ENCODE measurements at places on chromosomes 6 and 20. TPM values are rescaled to one million over a fixed set of nuclear protein-coding genes. Genes with fewer than 3 reads are reported as not detected.

DNA sequence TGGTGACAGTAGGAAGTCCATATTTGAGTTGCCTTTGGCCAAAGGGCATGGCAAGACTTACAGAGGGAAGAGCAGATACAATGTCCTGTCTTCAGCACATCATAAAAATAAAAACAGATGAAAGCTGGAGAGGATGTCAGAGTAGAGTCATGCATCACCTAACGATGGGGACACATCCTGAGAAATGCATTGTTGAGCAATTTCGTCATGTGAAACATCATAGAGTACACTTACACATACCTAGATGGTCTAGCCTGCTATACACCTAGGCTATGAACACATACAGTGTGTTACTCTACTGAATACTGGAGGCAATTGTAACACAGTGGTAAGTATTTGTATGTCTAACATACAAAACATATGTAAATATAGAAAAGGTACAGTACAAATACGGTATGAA is 75.6 kb downstream of the VEGFA start:
- ATAC-seq: no peak

DNA sequence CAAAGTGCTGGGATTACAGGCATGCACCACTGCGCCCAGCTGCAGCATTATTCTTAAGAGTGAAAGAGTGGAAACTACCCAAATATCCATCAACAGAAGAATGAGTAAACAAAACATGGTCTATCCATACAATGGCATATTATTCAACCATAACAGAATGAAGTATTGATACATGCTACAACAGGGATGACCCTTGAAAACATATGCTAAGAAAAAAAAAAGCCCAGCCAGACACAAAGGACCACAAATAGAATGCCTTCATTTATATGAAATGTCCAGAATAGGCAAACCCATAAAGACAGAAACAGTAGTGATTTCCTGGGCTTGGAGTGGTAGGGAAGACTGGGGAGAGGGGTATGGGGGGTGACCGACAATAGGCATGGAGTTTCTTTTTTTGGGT is 7.1 kb downstream of the TUBB2B start:
- ATAC-seq: no peak

The PI3 gene
- total RNA-seq: 1,694 TPM

DNA sequence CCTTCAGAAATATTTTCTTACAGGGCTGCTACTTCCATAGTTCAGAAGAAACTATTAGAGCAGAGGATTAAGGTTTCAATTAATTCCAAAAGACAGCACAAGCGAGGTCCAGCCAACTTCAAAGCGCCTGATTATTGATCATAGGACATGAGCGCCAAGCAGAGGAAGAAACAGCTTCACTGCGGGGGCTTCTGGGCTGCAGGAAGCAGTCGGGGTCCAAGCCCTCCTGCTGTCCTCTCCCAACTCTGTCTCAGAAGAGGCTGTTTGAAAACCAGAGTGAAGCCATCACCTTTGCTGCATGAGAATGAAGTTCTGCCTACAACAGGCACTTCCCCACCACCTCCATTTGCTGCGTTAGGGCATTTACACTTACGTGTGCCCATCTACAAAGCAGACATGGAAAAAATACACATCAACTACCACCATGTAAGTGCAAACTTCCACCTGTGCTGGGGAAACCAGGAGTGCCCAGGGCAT is 23.9 kb downstream of the SUMO4 start:
- ATAC-seq: no peak

The DPPA5 gene
- total RNA-seq: not detected

- peak; percentile 32 for ATAC-seq
Observed at GRCh38 chr6:4010689-4011090, 68.2 kb downstream of the FAM217A start.

The CLVS2 gene
- not detected for total RNA-seq

The PAK5 gene
- 0.52 TPM for total RNA-seq

GRCh38 chr6:20789162-20789561 is 254.9 kb downstream of the CDKAL1 start:
- no peak for ATAC-seq

- no peak for ATAC-seq
Observed at GRCh38 chr6:91669154-91669870, 1082.4 kb upstream of the MAP3K7 start.

The SCGN gene
- not detected for total RNA-seq

- no peak for ATAC-seq
Observed at GRCh38 chr6:142764311-142764710, 180.7 kb downstream of the HIVEP2 start.

DNA sequence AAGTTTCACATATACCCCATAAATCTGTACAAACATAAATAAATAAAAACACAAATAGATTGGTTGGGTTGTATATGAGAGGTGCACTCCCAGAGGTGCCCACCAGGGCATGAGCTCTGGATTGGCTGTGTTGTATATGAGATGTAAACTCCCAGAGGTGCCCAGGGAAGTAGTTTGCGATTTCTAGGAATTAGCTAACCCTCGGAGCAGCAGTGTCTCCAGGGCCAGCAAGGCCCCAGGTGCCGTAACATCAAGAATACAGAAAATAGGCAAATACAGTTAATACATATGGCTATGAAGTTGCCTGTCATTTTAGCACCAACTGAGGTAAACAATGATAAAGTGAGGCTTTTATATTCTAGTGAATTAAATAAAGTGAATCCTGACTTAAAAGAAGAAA is 5.4 kb upstream of the GINM1 start:
- peak; percentile 39 for ATAC-seq

DNA sequence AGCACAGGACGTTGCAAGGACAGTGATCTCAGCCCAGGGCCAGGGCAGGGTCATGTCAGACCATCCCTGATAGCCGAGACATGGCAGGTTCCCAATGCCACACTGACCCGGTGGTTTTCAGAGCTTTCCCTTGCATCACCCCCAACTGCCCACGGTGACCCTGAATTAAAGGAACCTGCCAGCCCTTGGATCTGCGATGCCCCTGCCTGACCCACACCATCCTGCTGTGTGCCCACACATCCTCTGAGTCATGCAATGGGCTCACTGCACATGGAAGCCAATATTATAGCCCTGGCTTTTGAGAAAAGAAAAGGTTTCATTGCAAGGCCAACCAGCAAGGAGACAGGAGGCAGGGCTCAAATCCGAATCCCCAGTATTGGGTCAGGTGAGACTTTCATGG is 132.6 kb upstream of the CST7 start:
- ATAC-seq: no peak

- no peak for ATAC-seq
Observed at GRCh38 chr6:39421383-39422225, 99.1 kb upstream of the KCNK16 start.

- ATAC-seq: no peak
Observed at GRCh38 chr6:169489563-169490245, 212.1 kb downstream of the WDR27 start.

DNA sequence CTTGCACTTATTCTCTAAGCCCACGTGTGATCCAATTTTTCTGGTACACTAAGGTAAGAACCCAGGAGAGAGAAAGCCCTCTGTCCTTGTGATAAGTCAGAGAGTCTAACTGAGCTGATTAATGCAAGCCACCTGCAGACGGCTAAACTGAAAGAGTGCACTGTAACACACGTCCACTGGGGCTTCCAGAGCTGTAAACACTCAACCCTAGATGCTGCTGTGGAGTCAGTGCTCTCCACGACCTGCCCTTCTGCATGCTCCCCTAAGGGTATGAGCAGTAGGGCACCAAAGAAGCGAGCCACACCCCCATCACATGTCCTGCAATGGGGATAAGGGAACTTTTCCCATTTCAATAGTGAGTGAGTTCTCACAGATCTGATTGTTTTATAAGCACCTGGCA is 55.7 kb downstream of the TXLNB start:
- no peak for ATAC-seq

All from esophagus mucosa (tissue), 1 donor.